ENCODE measurements at places on chromosomes 1 and 21. TPM values are rescaled to one million over a fixed set of nuclear protein-coding genes. Genes with fewer than 3 reads are reported as not detected.

The TMPRSS3 gene
- total RNA-seq, result 0.17 TPM

The NHLH2 gene
- total RNA-seq, result not detected

The SORT1 gene
- 3.0 TPM for total RNA-seq

The ZMYND12 gene
- total RNA-seq, result 0.29 TPM

The UMODL1 gene
- not detected for total RNA-seq

The KIF1B gene
- total RNA-seq, result 15.2 TPM

The FCN3 gene
- total RNA-seq, result not detected

The SLC35F3 gene
- total RNA-seq, result 2.5 TPM

The CYB5RL gene
- 3.2 TPM for total RNA-seq

The TMEM82 gene
- total RNA-seq, result not detected

The CD2 gene
- not detected for total RNA-seq

The CFAP107 gene
- total RNA-seq, result not detected

The A3GALT2 gene
- total RNA-seq, result not detected

The IL20 gene
- not detected for total RNA-seq

The MYOG gene
- total RNA-seq, result not detected

The ZNF593OS gene
- not detected for total RNA-seq

The PGBD5 gene
- total RNA-seq, result not detected

The B3GALT2 gene
- not detected for total RNA-seq

The SLAMF9 gene
- not detected for total RNA-seq

The HAPLN2 gene
- 0.52 TPM for total RNA-seq

The CRNN gene
- not detected for total RNA-seq
